Urinary bladder (tissue), 4 donors: ENCODE measurements at places on chromosomes 6 and 20. TPM values are rescaled to one million over a fixed set of nuclear protein-coding genes. Genes with fewer than 3 reads are reported as not detected.

Gene MCHR2
- not detected for polyA plus RNA-seq

Gene SLC22A7
- 0.15 TPM for polyA plus RNA-seq

Gene LY6G6C
- polyA plus RNA-seq = not detected

Gene SLC26A8
- 0.09 TPM for polyA plus RNA-seq

Gene ENTPD6
- 45.4 TPM for polyA plus RNA-seq

Gene HM13
- polyA plus RNA-seq = 90.4 TPM

Gene MEI4
- 0.01 TPM for polyA plus RNA-seq

Gene MAPK13
- 7.9 TPM for polyA plus RNA-seq

Gene LY6G5C
- 4.0 TPM for polyA plus RNA-seq

Gene FAM229B
- 25.8 TPM for polyA plus RNA-seq

Gene PGC
- polyA plus RNA-seq = not detected

Gene LAMP5
- 0.38 TPM for polyA plus RNA-seq

Gene ERGIC3
- polyA plus RNA-seq = 200 TPM

Gene SLC13A3
- 0.77 TPM for polyA plus RNA-seq

Gene LKAAEAR1
- polyA plus RNA-seq = 0.48 TPM
